ENCODE measurements at places on chromosomes 4 and X.

- no peak for DNase-seq
Measured at GRCh38 chrX:139224953-139225665, 305.4 kb upstream of the F9 start.

DNA sequence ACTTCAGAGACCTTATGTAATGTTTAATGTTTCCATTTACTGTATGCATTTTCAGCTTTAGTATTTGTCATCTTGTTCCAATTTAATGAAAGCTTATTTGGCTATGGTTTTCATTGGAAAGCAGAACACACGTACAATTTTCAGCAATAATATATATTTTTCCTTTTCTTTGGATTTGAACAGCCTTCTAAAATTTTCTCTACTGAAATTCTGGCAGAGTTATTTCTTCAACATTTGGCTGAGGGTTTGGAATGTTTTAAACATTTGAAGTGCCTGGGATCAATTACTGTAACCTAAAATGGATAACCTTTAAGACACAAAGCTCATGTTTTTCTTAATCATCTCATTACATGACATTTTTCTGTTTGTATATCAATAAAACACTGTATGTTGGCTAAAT is 156.9 kb downstream of the TENM3 start:
- no peak for DNase-seq

DNA sequence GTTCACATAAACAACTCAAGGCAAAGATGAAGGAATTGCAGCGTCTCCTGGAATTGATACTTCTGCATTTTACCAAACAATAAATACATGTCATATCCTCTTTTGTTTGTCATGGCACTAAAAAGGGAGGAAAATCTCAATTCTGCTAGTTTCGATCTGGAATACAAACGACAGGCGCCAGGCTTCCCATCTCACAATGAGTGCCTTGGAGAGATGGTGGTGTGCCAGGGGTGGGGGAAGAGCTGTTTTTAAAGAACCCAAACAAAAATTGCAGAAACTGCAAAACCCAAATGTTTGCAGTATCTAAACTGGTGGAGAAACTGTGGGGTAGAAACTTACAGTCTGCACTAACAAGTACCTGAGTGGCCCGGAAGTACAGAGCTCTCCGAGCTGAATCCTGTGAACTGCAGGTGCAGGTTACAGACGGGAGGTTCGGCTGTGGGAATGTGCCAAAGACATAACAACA is 53.0 kb upstream of the KLF3 start:
- no peak for DNase-seq

DNA sequence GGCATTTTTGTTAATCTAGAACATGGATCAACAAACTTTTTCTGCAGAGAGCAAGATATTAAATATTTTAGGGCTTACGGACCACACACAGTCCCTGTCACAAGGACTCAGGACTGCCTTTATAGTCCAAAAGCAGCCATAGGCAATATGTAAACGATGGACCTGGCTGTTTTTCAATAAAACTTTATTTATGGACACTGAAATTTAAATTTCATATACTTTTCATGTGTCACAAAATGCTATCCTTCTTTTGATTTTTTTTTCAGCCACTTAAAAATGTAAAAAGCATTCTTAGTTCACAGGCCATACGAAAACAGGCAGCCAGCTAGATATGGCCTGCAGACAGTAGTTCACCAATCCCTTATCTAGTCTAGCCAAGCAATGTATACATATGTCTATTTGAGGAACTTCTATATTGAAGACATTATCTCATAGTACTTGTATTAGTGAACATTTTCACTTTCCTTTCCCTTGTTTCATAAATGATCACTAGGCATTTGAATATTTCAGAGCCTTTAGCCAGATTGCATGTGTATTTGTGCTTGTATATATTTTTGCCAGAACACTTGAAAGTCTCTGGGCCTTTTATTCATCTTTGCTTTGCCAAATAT is 350.9 kb downstream of the RPA4 start:
- no peak for DNase-seq

- DNase-seq: no peak
Measured at GRCh38 chr4:47643845-47644244, 158.8 kb downstream of the ATP10D start.

DNA sequence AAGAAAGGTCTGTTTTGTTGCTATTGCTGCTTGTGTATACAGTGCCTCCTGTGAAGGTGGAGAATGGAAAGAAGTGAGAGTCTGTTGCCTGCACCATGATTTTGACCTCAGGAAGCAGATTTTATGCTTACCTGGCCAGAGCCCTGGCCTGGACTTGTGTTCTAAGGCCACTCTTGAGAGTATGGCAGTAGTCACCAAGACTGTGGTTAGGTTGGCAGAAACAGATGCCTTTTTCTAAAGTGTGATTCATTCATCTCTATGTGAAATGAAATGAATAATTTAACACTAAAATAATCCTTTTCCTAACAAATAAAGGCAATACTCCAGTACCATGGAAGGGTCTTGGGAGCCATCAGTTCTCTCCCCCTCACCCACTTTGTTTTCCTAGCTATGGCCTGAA is 161.8 kb downstream of the DCLK2 start:
- no peak for DNase-seq

DNA sequence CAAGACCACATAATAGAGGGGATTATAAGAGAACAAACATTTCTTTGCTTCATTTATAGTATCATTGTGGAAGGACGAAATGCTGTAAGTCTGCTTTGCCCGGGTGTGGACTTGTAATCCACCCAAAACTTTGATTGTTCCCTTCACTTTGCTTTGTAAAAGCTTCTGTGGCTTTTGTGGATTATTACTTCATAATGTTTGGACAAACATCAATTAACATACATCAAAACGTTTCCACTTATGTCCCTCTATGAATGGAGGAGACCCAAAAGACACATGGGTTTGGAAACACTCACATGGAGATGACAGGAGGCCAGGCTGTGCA is 415.4 kb downstream of the SPRY1 start:
- DNase-seq: no peak

- DNase-seq: no peak
Measured at GRCh38 chrX:37942170-37942569, 64.2 kb upstream of the SYTL5 start.

GRCh38 chrX:134671294-134671693 is 13.0 kb upstream of the PLAC1 start:
- no peak for DNase-seq

DNA sequence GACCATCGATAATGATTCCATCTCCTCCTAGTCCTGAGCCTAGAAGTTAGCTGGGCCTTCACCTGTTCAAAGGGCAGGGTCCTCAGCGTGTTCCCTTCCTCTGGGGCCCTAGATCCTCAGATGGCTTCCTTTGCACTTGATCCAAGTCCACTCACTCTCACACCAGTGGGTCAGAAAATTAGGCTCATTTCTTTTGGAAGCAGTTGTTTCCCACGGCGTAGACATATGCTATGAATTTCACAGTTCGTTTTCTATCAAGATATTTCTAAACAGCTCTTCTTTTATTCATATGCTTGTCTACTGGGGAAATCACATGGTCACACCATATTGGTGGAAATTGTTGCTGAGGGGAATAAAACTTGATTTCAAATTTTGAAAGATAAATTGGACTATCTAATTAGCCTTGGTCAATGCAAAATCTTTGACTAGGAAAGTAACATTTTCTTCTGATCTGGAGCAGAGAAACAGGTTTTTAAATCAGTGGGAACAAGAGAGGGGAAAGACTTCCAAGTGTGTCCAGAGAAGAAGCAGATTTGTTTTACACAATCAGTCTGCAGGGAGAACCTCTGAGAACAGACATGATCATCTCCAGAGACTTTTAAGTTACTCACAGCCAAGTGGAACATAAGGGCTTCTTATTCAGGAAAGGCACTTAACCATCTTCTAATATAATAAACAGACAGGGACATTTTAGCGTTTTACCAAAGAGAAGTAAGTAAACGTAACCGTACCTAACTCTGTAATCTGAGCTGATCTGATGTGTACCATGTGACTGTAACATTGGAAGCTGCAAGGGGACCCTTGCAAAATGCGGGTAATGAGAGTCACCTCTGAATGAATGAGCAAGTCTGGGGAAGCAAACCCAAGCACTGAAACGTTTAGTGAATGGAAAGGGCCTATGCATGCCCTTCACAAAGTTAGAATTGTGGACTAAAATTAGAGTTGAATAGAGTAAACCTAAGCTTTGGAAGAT is 455.7 kb upstream of the FAT1 start:
- no peak for DNase-seq

GRCh38 chrX:11470250-11470974 is 177.2 kb downstream of the AMELX start:
- peak; percentile 89 for DNase-seq

- peak; percentile 59 for DNase-seq
Measured at GRCh38 chr4:1249731-1250526, 999 bp upstream of the CTBP1 start.

GRCh38 chr4:5133201-5133600 is 81.9 kb downstream of the STK32B start:
- no peak for DNase-seq

DNA sequence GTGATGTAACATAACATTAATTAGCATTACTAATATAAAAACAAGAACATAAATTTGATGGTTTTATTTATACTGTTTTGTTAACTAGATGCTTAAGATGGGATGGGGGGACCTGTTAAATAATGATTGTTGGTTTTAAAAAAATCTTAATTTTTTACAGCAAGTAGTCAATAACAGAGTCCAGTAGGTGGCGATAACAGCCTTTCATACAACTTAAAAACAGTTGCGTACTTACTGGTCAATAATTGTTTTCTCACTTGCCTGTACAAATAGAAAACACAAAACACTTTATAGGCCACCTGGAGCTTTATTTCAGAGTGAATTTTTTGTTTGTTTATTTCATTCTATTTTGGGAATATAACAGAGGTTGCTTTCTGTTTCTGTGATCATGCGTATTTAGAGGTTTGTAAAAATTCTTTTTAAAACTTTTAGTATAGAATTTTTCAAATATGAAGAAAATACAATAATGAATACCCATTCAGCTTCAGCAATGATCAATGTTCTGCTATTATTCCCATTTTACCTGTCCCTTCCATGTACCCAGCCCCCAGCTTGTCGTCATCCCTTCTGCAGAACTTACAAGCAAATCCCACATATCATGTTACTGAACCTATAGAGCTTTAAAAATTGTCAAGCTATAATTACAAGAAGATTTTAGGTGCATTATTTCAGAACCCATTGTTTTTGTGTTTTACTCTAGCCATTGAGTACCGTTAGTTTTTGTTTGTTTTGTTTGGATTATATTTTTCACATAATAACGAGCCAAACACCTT is 97.1 kb downstream of the MRPL1 start:
- peak; percentile 76 for DNase-seq

GRCh38 chrX:37361596-37361995 is 12.4 kb downstream of the PRRG1 start:
- DNase-seq: peak; percentile 49

DNA sequence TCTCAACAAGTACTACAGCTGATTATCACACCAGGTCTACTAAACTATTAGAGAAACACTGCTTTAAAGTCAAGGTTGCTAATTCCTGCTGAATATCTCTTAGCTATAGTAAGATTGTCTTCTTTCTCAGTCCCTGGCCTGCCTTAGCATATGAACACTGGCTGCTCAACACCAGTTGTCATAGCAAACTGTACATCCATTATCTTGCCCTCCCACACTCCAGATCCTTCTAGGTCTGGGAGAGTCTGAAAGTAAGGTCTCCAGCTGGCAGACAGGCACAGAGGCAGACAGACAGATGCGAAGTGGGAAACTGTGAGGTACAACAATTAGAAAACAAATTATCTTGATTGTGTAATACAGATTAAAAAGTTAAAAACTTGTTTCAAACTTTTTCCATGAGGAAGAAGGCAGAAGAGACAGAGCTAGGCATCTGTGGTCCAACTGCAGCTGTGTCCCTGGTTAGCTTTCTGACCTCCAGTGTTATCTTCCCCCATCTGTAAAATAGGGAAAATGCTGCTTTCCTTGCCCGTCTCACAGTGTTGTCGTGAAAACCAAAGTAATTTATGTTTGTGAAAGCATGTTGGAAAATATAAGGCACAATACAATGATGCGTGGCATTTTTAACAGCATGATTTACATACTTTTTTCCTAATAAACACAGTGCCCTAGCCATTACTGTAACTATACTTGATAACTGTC is 133.8 kb downstream of the KLHL13 start:
- no peak for DNase-seq

DNA sequence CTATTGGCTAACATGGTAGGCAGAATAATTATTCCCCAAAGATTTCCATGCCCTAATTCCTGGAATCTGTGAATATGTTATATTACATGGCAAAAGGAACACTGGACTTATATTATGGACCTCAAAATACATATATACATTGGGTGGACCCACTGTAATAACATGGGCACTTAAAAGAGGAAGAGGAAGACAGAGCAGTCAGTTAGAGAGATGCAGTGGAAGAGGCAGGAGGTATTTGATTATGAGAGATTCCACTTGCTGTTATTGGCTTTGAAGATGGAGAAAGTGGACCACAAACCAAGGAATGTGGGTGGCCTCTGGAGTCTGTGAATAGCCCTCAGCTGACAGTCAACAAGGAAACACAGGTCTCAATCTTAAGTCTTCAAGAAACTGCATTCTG is 14.0 kb upstream of the ART3 start:
- no peak for DNase-seq

GRCh38 chrX:21735038-21735767 is 22.7 kb downstream of the SMPX start:
- DNase-seq: peak; percentile 82

DNA sequence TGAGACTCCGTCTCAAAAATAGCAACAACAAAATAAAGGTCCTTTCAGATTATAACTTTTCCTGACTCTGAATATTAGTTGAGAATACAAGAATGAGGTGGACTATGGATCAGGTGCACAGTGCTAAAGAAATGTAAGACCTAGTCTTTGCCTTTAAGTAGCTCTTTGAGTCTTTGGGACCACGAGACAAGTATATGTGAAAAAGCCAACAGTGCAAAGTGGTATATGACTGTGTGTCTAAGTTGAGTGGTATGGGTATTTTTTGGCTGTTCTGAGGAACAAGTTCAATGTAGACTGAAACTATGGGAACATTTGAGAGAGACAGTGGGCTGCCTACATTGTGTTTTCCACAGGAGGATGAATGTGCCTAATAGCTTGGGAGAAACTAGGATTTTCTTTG is 2.8 kb downstream of the GAB1 start:
- DNase-seq: no peak

GRCh38 chr4:53192496-53192895 is 173.4 kb downstream of the SCFD2 start:
- no peak for DNase-seq

DNA sequence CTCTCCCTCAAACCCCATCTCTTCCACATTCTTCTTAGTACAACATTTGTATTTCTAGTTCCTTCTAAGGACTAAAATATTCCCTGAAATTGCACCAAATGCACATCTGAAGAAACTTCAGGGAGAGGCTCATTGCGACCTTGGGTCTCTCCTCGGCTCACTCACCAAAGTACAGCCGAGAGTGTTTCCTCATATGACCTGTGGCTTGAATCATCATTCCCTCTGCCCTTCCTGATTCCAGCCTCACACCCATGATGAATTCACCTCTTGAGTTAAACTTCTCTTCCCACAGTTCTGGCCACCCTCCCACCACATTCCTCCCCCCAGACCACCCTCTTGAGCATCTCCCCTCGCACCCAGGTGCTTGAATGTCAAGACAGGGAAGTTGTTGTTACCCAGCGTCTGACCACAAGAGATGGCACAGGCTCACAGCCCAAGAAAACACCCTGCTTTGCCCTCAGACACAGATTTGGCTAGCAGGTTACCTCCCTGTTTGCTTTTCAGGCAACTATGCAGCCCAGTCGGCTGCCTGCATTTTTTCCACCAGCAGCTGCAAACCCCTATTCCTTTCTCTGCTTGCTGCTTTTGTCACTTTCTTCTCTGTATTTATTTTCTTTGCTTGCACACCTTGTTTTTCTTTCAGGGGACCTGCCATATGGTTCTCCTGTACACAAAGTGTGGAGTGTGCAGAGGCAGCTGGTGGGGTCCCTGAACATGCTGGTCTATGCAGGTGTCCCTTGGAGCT is 214.8 kb downstream of the SPATA18 start:
- DNase-seq: no peak
